Lung microvascular endothelial cell (primary cell): ENCODE measurements at places on chromosomes 16 and 17.

- no peak for DNase-seq
These were observed 221.5 kb upstream of the FOXF1 start for GRCh38 chr16:86288716-86289294.

- DNase-seq, result no peak
These were observed 255.1 kb downstream of the MAP2K6 start for GRCh38 chr17:69669441-69670178.

DNA sequence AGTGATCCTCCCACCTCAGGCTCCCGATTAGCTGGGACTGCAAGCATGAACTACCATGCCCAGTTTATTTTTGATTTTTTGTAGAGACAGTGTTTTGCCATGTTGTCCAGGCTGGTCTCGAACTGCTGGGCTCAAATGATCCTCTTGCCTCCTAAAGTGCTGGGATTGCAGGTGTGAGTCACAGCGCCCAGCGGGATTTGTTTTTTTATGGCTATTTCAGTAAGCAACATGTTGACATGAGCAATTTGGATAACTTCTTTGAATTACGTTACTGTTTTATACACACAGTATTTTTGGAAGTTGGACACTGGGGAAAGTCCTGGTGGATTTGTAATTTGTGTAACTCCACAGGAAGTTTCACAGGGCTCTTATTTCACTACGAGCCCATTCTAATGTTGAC is 18.5 kb upstream of the RHOT1 start:
- no peak for DNase-seq

DNA sequence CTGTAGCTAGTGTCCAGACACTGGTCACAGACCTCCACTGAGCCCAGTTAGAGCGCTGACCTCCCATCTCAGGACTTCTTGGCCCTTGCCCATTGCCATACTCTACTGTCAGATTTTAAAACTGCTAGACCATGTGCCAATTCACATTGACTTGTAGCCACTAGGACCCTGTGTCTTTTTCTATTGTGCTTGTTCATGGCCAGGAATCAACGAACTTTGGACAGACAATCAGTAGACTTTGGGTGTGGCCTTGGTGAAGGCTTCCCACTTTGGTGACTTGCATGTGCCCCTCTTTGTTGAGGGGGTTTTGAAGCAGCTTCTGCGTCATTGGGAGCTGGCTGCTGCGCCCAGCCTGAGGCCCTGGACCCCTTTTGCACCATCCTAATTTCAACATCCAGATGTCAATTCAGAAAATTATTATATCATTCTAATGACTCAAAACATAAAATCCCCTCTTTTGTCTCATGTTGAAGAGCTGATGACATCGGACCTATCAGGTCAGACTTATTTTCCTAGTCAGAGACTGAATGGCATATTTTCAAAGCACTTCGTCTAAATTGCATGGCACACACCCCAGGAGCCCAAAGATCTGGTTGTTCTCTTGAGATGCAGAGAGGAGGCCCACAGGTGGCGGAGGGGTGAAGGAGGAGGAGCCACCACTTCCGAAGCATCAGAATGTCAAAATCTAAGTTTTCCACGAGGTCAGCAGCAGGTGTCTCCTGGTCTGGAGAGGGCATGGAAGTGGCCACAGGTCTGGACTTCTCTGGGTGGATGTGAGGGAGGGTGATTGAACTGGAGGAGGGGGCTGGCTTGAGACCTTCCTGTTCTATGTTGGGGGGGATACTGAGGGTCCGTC is 93.4 kb upstream of the CBX4 start:
- DNase-seq, result no peak

- DNase-seq, result no peak
These were observed 59.5 kb downstream of the RPTOR start for GRCh38 chr17:80604009-80604669.

DNA sequence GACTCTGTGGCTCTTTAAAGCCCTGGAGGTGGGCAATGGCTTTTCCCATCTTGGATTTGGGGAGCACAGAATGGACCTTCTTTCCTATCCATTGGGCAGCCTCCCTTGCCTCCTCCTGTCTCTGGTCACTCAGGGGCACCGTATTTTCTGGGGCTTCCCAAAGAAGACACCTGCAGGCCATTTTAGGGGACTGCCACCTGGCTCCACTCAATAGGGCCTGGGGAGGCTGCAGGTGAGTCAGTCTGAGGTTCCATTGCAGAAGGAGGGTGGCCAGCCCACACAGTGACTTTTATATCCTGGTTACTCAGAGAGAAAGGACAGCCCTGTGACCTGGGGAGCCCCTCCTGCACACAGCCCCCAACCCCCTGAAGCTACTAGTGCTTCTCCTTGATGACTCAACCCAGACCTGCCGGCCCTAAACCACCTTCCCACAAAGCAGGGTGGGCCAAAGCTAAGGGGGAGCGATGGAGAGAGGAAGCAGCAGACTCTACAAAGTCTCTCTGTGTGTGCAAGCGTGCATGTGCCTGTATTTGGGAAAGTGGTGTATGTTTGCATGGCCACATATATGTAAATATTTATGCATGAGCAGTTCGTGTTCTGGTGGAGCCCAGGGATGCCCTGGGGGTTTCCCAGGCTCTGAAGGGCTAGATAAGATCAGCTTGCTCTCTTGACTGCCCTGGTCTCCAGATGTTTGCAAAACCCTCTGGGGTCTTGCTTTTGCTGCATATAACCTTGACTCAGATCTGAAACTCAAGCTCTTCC is 5.0 kb downstream of the CX3CL1 start:
- DNase-seq, result peak; percentile 21

- DNase-seq, result peak; percentile 80
These were observed at the start of gene CHRNE for GRCh38 chr17:4903051-4903818. TSS of gene CHRNE (minus strand) at chr17:4903098. CDS start at chr17:4903063, 35 bp downstream.

DNA sequence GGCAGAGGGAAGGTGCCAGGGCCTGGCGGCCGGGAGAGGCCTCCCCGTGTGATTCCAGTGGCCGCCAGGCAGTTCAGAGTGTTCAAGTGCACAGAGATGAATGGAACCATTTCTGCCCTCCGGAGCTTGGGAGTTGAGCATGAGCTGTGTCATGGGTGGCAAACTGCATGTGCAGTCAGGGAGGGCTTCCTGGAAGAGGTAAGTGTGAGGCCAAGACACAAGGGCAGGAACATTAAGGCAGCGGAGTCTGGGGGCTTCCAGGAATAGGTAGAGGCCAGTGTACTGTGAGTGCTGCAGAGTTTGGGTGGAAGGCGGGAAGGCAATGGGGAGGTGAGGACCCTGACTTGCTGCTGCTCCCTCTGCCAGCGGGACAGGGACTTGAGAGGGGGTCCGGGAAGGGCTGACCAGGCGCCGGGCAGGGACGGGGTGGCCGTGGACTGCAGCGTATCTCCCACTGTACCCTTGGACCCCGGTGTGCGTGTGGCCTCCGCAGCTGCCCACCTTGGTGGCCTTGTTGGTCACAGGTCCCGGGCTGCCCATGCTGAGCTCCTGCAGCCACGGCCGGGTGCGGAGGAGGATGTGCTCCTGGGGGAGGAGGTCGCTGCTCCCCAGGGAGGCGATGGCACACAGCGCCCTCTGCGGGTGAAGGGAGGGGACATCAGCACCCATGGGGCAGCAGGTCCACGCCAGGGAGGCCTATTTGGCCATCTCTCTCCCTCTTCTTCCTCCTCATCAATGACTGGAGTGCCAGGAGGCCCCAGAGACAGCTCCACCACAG is 7.5 kb upstream of the CEP131 start:
- DNase-seq, result peak; percentile 21
